NCI-H524 (cell line): ENCODE measurements at places on chromosomes 7 and 10.

GRCh38 chr10:45370202-45370955, 3.6 kb upstream of the ALOX5 start:
- no peak for DNase-seq

DNA sequence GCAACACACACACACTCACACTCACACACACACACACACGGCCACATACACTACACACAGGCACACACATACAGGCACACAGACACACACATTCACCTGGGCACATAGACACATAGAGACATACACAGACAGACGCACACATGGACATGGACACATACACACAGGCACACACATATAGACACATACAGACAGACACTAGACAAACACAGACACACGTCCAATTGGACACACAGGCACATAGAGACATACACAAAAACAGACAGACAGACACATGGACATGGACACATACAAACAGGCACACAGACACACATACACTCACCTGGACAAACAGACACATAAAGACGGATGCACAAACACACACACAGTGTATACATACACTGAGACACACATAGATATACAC, 21.7 kb upstream of the ACTR3B start:
- no peak for DNase-seq

GRCh38 chr7:34078864-34079263, 173.5 kb downstream of the BMPER start:
- no peak for DNase-seq

GRCh38 chr10:88986549-88987242, 3.9 kb upstream of the FAS start:
- DNase-seq = peak; percentile 13

- no peak for DNase-seq
These were observed 172.6 kb downstream of the LRRTM3 start for GRCh38 chr10:67098461-67098860.

GRCh38 chr7:43148161-43148731, 35.8 kb downstream of the HECW1 start:
- no peak for DNase-seq

DNA sequence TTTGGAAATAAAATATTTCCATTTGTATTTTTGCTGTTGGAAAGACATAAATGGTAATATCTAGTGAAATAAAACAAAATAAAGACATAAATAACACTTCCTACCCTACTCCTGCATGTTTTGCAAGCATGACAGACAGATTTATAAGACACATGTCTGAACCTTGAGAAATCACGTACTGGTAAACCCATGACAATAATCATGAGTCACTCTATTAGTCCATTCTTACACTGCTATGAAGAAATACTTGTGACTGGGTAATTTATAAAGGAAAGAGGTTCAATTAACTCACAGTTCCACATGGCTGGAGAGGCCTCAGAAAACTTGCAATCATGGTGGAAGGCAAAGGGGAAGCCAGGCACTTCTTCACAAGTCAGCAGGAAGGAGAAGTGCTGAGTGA, 942.2 kb downstream of the REEP3 start:
- DNase-seq = no peak

- no peak for DNase-seq
These were observed 223.3 kb upstream of the HGF start for GRCh38 chr7:81993186-81993585.

GRCh38 chr7:143265017-143265693, 1.9 kb downstream of the GSTK1 start:
- DNase-seq = no peak

DNA sequence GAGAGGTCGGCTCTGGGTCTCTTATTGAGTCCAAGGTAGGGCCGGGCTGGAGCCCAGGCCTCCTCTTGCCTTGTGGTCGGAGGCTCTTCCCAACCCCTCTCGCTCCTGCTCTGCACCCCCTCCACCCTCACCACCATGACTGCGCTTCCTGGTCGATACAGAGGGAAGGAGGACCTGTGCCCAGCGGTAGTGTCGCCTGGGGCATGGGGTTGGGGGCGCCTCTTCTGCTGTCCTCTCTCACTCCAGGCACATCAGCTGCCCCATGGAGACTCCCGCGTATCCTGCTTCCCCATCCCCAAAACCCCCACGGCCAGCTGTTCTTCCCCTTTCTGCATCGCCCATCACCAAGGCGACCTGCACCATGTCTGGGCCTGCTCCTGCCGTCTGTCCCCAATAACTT, 44.4 kb downstream of the TMEM270 start:
- no peak for DNase-seq
